Muscle of arm (tissue), 14 donors: ENCODE measurements at places on chromosomes 12 and 14. TPM values are rescaled to one million over a fixed set of nuclear protein-coding genes. Genes with fewer than 3 reads are reported as not detected.

- no peak for DNase-seq
These were observed 365.6 kb downstream of the NELL2 start for GRCh38 chr12:44510510-44510909.

DNA sequence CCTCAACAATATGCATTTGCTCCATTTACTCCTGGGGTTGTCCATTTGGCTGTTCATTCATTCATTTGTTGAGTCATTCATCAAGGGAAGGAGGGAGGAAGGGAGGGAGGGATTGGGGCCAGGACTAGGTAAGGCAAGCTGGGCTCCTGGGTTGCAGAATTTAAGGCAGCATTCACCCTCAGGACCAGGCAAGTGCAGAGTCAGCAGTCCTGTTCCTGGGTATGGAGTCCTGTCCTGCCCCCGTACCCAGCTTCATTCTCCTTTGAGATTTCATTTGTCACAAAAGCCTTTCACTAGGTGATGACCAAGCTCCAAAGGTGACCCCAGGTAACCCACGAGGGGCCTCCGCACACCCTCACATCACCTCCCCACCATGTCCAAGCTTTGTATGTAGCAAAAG lies 178.1 kb downstream of the CHST11 start:
- no peak for DNase-seq

GRCh38 chr12:106219043-106219442 lies 28.8 kb downstream of the CKAP4 start:
- DNase-seq: no peak

OR10A7 gene
- polyA plus RNA-seq: not detected

GRCh38 chr12:124913474-124914391 lies 717 bp downstream of the UBC start:
- no peak for DNase-seq

DNA sequence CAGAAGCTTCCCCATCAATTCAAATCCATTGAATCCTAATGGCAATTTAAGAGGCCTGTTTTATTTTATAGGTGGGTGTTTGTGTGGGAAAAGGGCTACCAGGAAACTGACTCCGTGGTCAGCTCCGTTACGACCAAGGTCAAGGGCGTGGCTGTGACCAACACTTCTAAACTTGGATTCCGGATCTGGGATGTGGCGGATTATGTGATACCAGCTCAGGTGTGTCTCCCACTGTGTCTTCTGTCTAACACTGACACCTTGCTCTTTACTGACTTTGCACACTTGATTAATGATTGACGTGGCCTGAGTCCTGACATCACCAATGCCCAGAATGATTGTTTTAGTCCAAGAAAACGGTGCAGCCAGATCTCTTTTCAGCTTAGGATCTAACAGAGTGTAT lies 7.1 kb downstream of the P2RX4 start:
- no peak for DNase-seq

ACVRL1 gene
- 54.0 TPM for polyA plus RNA-seq

DNA sequence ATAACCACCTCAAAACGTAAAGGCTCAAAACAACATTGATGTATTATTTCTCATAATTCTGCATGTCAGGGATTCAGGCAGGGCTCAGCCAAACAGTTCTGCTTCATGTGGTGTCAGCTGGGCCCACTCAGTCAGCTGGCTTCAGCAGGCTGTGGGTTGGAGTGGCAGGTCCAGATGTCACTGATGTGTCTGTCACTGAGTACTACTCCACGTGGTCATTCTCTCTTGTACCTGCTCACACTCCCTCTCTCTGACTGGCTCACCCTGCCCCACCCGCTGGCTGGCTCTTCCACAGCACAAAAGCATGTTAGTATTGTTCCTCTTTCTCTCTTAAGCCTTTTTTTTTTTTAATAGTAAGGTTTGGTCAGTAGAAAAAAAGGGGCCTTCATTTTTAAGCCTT lies 182.4 kb downstream of the DICER1 start:
- no peak for DNase-seq

ADCY6 gene
- 33.8 TPM for polyA plus RNA-seq

HOMEZ gene
- polyA plus RNA-seq: 12.2 TPM

GRCh38 chr12:7129872-7130691 lies at the start of gene CLSTN3:
TSS of gene CLSTN3 (plus strand) at chr12:7130371. CDS start at chr12:7130649, 278 bp downstream.
- peak; percentile 86 for DNase-seq

DNA sequence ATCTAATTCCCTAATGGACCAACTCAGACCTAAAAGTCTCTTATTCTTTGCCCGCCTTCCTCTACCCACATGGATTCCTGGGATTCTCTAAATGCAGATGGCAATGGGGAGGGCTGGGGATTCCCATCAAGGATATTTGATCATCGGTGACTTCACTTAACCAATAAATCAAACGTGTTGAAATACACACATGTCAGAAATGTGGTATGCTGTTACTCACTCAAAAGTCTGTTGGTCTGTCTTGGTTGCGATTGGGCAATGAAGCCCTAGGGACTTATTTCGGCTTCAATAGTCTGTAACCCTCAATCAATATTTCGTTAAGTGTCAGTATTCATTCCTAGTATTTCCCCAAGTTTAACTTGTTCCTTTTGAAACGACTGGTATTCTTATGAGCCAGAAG lies 117.2 kb upstream of the DIO3 start:
- DNase-seq: no peak

DNA sequence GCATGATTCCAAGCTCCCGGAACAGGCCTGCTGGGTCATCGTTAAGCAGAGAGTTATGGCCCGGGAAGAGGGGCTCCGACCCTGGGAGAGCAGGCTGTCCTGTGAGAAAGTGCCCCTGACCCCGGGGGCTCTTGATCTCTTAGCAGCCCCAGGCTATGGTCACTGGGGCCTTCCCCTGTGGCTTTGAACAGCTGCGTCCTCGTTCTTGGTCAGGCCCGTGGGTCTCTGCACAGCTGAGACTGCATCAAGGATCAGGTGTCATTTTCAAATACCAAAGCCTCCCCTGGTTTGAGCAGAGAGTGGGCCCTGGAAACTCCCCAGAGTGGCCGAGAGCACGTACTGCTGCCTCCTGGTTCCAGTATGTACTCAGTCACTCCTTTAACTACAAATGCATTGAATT lies 114.8 kb downstream of the ESRRB start:
- no peak for DNase-seq

DNA sequence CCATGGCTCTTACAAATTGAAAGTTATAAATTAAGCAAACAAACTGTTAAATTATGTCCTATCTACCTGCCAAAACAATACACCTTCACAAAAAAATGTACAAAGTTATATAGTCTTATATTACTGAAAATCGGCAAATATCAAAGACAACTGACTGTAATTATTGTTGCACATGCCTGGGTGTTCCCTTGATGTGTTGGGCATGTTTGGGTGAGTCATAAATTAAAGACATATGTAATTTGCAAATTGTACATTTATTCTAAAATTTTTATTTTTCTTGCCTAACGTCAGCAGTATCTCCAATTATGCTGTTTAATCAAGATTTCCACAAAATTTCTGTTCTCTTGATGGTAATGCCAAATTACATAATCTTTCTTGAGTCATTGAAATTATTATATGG lies 22.0 kb upstream of the SEL1L start:
- DNase-seq: no peak

DNA sequence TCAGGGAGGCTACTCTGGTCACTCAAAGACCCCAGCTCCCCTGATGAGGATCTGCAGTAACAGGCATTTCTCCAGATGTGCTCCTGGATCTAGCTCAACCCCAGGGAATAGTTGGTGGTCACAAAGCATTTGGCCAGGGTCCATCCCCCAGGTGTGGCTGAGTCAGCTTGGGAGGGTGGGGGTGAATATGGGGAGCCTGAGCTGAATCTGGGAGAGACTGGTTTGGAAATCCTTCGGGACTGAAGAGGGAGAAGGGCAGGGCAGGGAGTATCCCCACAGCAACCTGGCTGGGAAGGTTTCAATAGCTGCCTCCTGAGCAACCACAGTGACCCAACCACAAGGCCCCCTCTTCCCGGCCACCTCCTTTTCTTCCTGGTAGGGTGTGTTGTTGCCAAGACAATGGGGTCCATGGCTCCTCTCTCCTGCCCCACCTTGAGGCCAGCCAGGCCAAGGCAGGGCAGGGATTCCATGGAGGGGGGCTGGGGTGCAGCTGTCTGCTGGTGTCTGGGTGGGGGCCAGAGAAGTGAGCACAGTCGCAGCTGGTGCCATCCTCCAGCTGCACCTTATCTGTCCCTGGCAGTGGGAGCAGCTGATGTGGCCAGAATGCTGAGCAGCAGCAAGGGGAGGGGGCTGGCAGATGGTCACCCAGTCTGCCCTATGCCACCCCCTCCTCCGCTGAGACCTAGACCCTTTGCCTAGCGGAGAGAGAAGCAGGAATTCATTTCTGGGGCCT lies 5.5 kb downstream of the ASIC1 start:
- no peak for DNase-seq

LEMD3 gene
- polyA plus RNA-seq: 16.6 TPM

DNA sequence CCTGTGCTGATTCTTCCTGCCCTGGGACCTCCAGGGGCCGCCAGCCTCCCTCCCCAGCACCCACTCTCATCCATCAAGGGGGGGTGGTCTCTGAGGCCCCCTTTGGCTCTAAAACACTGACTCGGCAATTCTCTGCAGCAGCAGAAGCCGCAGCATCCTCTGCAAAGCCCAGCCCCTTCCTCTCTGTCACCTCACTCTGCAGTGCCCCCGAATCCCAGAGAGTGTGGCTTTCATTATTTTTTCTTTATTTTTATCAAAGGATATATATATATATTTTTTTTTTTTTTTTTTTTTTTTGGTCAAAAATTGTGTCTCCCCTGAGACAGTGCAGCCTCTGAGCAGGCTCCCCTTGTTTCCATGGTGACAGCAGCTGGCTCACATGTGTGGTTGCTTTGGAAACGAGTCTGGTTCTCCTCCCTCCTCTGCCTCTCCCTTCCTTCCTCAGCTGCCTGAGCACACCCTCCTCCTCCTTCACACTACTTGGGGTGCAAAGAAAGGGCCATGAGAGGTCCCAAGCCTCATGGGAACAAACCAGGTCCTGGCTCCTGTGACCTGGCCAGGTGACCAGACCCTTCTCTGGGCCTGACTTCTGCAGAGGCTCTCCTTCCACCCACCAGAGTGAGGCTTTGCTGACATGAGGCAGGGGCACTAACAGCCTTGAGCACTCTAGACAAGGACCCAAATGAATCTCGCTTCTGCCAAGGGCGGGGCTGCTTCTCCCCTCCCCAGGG lies 100.5 kb downstream of the LRRC74A start:
- DNase-seq: peak; percentile 85

GRCh38 chr12:117699575-117699974 lies 269.2 kb downstream of the KSR2 start:
- no peak for DNase-seq

GRCh38 chr14:34833549-34834523 lies 41.3 kb downstream of the BAZ1A start:
- no peak for DNase-seq

- DNase-seq: no peak
These were observed 671.3 kb downstream of the RPS29 start for GRCh38 chr14:48914921-48915320.

DNA sequence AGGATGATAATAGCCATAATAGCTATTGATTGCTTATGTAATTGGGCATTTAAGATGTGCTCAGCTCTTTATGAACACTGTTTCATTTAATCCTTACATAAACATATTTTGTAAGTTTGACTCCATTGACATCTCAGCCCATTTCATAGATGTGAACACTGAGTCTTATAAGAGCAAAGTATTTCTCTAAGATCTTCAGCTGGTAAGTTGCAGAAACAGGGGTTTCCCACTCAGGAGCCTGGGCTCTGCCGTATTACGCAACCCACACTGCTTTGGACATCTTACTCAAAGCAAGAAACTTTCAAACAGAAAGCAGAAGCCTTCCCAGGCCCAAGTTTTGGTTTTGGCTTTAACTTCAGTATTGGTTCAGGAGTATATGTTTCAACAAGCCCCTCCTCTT lies 705.1 kb downstream of the MED13L start:
- DNase-seq: no peak
